ENCODE measurements at places on chromosomes 5 and 9.

DNA sequence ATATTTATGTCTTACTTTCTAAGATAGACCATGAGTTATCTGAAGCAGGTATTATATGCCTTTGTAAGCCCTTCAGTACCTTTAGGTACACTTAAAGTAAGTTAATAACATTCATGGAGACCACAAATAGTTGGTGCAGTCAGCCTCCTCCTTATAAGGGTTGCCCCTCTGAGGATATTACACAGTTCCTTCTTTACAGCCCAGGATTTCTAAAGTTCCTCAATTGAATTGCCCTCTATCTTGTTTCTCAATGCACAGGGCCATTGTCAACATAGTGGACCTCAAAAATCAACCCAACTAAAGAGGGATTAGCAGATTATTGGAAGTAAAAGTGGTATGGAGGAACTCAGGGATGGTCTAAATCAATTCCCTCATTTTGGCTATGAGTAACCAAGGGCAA, 50.3 kb downstream of the HMHB1 start:
- DNase-seq, result no peak

GRCh38 chr9:114185570-114186490, 30.5 kb downstream of the COL27A1 start:
- DNase-seq, result no peak

GRCh38 chr9:120863833-120864232, 13.2 kb downstream of the PHF19 start:
- no peak for DNase-seq

DNA sequence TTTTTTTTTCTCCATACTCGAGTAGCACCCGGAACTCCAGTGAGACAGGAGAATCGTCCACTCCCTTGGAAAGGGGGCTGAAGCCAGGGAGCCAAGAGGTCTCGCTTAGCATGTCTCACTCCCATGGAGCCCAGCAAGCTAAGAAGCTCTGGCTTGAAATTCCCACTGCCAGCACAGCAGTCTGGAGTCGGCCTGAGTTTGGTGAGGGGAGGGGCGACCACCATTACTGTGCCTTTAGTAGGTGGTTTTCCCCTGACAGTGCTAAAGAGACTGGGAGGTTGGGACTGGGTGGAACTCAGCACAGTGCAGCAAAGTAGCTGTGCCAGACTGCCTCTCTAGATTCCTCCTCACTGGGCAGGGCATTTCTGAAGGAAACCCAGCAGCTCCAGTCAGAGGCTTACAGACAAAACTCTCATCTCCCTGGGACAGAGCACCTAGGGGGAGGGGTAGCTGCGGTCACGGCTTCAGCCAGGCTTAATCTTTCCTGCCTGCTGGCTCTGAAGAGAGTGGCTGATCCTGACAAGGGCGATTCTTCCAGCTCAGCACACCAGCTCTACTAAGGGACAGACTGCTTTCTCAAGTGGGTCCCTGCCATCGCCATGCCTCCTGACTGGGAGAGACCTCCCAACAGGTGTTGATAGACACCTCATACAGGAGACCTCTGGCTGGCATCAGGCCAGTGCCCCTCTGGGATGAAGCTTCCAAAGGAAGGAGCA, 414.5 kb upstream of the ZNF608 start:
- no peak for DNase-seq

- DNase-seq, result no peak
Observed at GRCh38 chr5:61805101-61805500, 473.0 kb downstream of the ZSWIM6 start.

GRCh38 chr5:17183831-17184230, 33.6 kb upstream of the BASP1 start:
- DNase-seq, result no peak

DNA sequence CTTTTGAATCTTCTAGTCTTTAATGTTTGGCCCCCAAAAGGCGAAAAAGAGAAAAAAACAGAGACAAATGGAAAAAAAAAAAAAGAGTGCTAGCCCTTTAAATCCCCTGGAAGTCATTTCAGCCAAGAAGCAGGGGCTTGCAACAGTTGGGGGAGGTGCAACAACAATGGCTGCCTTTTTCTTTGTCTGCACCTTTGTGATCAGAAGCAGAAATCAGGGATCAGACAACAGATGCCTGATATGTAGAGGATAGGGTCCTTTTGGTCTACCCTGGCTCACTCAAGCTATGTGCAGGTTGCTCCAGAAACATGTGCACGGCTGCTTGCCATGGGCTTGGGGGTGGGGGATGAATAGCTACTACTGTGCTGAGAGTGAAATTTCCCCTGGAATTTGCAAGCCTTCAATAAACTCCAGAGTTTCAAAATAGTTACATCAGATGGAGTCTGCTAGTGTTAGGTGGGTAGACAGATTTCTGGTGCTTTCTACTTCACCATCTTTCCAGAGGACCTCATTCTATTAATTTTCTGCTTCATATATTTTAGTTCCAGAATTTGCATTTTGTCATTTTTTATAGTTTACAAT, 150.9 kb downstream of the FGF18 start:
- no peak for DNase-seq

DNA sequence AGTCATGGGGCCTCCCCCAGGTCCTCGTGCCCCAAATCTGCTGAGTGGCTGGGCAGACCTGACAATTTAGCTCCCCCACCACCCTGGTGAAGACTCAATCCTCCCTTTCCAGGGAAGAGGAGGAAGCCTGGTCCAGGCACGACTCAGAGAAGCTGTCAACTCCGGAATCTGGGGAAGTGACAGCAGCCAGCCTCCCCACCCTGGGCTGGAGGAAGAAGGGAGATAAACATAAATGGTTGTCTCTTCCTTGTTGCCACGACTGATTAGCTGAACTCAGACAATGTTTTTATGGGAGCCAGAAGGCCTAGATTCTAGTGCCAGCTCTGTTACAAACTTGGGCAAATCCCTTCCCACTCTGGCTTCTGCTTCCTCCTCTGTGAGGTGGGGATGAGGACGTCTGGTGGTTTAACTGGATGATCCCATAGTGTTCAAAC, 15.4 kb downstream of the CCDC69 start:
- DNase-seq, result no peak

DNA sequence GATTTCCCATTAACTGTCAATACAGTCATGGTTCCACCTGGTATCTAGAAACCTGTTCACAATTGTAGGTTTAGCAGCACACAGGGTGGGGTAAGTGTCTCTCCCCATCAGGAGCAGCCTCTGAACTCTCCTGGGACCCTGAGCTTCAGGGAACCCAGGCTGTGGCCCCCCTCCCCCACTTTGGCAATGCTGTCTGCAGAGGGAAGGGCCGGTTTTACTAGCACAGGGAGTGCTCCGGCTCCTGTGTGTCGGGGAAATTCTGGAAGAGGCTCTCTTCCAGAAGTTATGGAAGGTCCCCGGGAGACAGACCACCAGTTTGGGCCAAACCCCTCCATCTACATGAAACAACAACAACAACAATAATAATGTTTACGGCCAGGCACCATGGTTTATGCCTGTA, 9.9 kb downstream of the DAB2IP start:
- DNase-seq, result no peak

DNA sequence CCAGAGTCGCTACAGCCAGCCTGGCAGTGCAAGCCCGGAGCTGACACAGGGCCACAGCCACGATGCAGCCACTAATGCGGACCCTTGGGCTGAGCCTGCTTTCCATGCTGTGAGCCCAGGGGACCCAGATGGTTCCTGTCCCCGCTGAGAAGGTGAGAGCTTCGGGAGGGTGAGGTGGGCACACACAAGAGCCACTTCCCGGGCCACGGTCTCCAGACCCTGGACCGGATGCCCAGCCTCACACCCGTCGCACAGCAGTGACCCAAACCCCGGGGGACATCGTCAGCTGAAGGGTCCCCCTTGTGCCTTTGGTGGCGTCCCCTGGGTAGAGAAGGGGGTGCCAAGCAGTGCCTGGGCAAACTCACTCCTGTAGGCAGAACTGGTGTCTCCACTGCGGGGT, 13.4 kb downstream of the PAEP start:
- DNase-seq, result no peak

- DNase-seq, result no peak
Observed at GRCh38 chr5:81825237-81825636, 74.3 kb upstream of the SSBP2 start.

DNA sequence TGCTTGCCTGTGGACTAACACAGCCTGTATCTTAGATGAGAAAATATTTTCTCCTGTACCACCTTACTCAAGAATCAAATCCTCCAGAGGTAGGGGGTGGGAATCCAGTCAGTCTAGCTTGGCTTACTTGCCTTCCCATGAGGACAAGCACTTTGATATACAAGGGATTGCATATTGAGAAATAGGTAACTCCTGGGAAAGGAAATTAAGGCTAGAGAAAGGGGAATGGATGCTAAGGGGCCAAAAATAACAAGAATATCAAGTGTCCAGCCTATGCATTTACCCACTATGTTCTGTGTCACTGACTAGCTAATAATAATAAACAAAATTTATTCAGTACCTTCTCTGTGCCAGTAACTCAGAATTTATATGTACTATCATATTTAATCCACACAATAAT, 21.4 kb upstream of the SNX2 start:
- no peak for DNase-seq

GRCh38 chr9:101632611-101633010, 37.8 kb upstream of the PPP3R2 start:
- DNase-seq, result no peak

DNA sequence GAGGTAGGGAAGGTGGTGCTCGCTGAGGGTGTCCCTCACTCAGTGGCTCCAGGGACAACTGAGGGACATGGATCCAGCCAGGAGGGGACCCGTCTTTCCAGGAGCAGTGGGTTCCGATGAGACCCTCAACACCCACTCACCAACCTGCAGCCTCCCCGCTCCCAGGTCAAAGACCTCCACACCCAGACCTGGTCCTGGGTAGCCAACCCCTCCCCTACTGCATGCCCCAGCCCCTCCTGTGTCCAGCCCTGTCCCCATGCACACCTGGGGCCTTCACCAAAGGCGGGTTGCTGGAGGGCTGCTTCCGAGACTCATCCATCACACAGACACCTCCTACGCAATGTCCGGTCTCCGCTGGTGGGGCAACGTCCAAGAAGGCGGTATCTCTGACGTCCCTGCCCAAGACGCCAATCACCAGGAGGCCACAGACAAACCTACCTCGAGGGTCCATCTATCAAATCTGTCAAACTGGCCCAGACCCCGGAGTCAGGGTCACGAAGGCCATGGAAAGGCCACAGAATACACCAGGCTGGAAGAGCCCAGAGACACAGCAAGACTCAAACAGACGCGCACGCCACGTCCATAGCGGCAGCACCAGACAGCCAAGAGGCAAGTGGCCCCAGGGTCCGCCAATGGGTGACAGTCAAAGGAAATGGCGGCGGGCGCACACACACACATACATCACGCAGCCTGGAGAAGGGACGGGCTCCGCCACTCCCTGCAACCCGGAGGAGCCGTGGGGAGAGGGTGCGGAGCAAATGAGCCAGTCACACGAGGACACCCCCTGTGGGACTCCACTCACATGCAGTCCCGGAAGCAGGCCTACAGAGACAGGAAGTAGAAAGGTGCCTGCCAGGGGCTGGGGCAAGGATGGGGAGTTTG, 10.8 kb downstream of the NACC2 start:
- DNase-seq, result no peak

DNA sequence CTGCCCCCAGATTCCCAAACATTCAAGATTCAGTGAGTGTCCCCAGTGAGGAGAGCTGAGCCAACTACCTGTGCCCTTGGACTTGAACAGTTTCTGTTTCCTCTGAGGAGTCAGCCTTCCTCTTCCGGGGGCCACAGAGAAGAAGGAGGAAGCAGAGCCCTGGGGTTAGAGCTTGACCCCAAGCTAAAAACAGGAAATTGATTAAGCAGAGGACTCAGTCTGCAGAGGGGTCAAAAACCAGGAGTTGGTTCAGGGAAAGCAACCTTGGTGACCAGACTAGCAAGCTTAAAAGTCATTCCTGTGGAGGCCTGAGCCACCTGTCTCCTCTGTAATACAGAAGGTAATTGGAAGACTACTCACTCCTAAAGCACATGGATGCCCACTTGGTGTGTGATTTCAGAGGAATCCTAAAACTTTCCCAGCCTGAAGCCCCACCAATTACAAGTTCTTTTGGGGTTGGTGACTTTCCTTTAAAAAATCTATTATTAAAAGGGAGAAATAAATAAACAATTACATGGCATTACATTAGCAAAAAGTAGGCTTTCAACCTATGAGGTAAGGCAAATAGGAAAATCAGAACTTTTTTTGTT, 64.2 kb upstream of the SELENOP start:
- DNase-seq, result no peak

DNA sequence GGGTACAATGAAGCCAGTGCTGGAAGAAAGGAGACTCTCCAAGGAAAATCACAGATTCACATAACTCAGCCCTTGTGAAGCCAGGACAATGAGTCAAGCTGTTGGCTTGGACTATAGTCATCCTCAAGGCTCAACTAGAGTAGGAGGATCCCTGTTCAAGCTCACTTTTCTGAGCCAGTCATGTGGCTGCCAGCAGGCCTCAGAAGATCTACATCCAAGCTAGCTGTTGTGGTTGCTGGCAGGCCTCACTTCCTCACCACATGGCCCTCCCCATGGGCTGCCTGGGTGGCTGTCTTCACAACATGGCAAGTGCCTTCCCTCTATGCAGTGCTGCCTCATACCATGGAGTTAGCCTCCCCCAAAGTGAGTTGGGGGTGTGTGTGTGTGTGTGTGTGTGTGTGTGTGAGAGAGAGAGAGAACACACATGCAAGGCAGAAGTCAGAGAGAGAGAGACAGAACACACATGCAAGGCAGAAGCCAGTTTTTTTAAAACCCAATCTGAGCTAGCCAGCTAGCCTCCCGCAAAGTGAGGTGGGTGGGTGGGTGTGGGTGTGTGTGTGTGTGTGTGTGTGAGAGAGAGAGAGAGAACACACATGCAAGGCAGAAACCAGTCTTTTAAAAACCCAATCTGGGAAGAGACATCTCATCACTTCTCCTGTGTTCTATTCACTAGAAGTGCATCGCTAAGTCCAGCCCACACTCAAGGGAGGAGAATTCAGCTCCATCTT, 17.1 kb downstream of the SCAI start:
- DNase-seq, result peak; percentile 61

DNA sequence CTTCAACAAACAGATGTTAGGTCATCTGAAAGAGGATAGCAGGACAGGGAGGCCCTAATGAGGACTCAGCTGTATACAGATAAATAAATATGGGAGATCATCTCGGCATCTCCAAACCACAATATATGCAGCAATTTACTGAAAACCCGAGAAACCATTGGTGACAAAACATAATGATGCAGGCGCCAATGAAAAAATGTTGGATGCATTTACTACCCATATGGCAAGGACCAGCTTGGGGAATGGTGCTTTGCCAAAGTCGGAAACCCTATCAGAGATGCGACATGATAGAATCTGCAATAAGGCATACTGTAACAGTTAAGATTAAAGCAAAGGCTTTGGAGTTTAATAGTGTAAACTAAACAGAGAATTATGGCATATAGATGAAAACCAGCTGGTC, 92.0 kb downstream of the SNCAIP start:
- DNase-seq, result no peak

- DNase-seq, result no peak
Observed at GRCh38 chr5:68071736-68072135, 143.8 kb upstream of the PIK3R1 start.

DNA sequence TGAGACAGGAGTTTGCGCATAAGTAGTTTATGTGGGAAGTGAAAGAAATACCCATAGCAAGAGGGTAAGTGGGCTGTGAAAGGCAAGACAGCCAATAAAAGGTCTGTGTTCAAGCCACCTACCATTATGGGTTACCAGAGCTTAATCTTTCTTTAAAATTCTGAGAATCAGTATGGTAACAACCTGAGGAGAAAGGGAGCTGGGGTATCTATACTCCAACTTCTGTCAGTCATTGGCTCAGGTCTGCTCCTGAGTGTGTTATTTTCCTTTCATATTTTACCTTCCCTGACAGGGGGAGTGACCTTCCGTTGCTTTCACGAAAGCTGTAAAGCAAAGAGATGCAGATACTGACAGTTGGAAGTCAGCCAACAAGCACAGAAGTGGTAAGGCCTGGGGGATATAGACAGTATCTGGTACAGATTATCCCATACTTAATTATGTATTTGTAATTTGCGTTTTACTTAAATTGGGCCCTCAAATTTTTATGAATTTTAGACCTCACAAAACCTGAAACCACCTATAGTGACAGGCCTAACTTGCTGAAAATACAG, 233.4 kb downstream of the RAB3C start:
- no peak for DNase-seq
